H7 (cell line): ENCODE measurements at places on chromosomes 7 and 10. TPM values are rescaled to one million over a fixed set of nuclear protein-coding genes. Genes with fewer than 3 reads are reported as not detected.

ENO4 gene
- 0.94 and 1.9 TPM in 2 replicates for total RNA-seq

GRCh38 chr7:23544913-23545354 lies 13.2 kb upstream of the TRA2A start:
- no peak for DNase-seq

DNA sequence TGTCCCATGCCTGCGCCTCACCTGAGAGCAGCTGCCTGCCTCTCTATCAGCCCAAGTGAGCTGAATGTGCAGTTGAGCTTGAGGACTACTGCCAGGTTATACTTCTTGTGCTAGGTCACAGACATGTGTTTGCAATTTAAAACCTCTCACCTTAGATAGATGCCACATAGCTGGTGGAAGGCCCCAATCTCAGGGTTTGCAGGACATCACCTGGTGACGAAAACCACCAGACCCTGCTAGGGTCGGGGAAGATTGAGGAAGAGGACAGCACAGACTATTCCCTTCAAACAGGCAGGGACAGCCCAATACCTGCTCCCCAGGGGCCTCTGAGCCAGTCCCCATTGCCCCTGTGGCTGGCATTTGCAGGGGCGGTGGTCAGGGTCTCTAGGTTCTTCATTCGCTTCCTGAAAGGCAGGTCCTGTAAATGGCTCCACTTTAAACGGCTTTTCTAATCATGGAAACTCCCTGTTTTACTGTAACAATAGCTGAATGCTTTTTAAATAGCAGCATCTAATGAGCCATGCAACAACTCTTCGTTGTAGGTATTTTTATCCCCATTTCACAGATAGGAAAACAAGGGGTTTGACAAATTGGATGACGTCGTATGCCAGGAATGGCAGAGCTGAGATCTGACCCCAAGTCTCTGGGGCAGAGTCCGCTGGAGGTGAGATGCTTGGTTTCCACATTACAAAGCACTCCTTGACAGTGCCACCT lies 80.1 kb downstream of the EMX2 start:
- no peak for DNase-seq

DNA sequence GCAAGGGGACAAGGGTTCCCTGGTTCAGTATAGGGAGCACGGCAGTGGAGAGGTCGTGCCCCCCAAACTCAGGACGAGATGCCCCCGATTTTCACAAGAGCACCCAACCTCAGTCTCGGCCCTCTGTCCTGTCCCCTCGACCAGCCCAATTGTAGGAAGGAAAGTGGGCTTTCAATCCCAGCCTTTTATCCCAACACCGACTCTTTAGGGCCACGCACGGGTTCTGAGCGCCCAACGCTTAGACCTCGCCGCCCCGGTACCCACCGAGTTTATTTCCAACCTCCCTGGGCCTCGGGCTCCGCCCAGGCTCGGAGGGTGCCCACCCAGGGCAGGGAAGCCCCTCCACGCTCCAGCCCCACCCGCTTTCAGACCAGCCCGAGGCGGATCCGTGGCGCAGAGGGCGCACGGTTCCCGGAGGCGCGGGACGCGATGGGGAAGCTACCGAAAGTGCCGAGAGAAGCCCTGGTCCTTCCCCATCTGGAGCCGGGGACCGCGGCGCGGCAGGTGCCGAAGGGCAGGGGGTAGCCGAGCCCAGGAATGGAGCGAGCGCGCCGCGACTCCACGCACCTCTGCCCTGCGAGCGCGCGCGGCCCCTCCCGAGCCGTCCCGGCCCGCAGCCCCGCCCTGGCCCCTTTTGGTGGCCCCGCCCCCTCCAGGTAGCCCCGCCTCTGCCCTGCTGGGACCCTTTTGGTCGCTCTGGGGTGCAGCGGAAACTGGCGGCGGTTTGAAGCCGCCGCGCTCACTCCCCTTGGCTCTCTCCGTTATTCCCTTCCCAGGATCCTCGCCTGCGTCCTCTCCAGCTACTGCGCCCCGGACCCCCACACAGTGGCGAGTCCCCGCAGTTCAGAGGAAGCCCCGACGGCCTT lies 20.4 kb downstream of the GRID2IP start:
- DNase-seq = peak; percentile 97
